ENCODE measurements at places on chromosomes 7 and 10.

DNA sequence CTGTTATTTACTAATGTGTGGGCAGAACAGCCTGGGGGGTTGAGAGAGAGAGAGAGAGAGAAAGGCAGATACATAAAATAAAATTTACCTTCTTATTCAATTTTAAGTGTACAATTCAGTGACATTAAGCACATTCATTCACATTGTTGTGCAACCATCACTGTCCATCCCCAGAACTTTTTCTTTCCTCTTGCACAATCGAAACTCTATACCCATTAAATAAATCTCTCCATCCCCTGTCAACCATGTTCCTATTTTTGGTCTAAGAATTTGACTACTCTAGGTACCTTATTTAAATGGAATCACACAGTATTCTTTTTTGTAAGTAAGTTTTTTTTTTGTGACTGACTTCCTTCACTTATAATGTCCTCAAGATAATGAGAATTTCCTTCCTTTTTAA, 181.6 kb downstream of the SND1 start:
- DNase-seq: no peak

- DNase-seq: no peak
Observed at GRCh38 chr7:77407906-77408305, 8.2 kb downstream of the GSAP start.

GRCh38 chr10:117768333-117769042, 225.9 kb downstream of the EMX2 start:
- no peak for DNase-seq

DNA sequence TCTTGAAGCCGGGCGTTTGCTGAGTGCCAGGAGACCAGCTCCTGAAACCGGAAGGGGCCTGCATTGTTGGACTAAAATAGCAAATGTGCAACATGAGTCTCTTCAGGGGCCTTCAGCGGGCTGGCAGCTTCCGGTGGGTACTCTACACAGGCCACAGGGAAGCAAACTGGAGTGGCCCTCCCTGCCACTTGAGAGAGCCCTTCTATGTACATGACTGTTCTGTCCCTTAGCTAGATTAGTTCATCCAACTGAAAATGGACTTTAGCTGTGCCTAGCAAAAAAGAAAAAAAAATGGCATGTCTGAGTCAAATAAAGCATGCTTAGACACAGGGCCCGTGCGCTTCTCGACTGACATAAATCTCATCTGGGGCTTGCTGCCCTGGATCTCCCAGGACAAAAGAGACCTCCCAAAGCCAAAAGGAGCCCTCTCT, 115.3 kb upstream of the TCF7L2 start:
- no peak for DNase-seq

GRCh38 chr10:15483215-15484075, 112.4 kb upstream of the FAM171A1 start:
- DNase-seq: no peak

DNA sequence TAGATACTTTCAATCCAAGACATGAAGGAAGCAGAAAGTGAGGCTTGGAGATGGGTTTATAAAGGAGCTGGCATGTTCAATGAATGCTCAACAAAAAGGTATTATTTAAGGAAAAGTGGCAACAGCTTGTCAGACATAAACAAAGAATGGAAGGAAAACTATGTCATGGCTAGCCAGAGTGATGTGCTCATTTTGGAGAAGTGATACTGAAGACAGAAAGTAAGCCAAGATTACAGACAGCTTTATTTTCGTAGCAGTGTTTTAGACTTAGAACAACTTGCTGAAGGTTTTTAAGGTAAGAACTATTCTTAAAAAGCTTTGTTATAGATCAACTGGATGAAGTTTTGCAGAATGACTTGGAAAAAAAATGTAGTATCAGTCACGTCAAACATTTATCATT, 160.5 kb upstream of the FERD3L start:
- no peak for DNase-seq

GRCh38 chr10:68261132-68261856, 29.4 kb upstream of the ATOH7 start:
- DNase-seq: no peak

DNA sequence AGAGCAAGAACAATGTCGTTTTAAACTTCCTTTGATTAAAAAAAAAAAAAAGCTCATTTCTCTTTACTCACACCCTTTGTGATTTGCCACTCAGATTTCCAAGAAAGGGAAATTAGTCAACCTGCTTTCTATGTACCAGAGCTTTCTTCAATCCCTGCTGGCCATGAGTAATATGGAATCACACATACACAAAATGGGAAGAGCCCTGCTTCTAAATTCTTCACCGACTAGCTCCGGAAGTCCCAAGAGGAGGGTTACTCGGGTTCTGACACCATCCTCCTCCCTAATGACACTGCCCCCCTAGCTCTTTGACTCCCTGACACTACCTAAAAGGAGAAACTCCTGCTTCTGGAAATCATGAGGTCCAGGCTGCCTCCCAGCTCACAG, 81.8 kb upstream of the SFMBT2 start:
- DNase-seq: no peak

GRCh38 chr10:62684911-62685310, 119.6 kb upstream of the ADO start:
- DNase-seq: no peak

- DNase-seq: no peak
Observed at GRCh38 chr10:123395906-123396305, 241.7 kb downstream of the BUB3 start.

DNA sequence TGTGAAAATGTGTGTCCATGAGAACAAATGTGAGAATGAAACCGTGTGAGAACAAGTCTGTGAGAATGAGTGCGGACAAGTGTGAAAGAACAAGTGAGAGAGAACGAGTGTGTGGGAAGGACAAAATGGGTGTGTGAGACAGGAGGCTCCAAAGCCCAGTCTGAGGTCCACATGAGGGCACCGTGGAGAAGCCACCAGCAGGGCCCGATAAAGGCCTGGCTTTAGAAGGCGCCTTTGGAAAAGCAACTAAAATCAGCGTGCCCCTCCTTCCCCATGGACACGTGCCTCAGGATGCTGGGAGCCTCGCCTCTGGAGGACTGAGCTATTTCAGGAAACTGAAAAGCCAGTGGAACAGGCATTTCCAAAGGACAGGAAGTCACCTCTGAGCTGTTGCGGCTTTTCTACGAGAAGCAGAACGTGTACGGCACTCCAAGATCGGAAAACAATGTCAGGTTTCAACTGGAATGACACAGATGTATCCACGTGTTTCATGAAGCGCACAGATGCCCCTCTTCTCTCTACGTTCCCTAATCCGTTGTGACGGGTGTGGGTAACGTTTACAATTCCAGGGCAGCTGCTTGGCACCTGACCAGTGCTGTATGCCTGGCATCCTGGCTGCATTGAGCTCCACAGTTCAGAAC, 46.4 kb downstream of the ESYT2 start:
- peak; percentile 31 for DNase-seq

GRCh38 chr7:79454361-79454960, 994 bp upstream of the MAGI2 start:
- no peak for DNase-seq

- no peak for DNase-seq
Observed at GRCh38 chr10:72039377-72039776, 49.0 kb downstream of the SPOCK2 start.

GRCh38 chr10:109089779-109090178, 833.5 kb downstream of the XPNPEP1 start:
- DNase-seq: no peak

GRCh38 chr10:78985973-78986818, 82.6 kb upstream of the ZMIZ1 start:
- DNase-seq: no peak

GRCh38 chr7:128666200-128666599, 5.9 kb upstream of the GARIN1A start:
- no peak for DNase-seq

DNA sequence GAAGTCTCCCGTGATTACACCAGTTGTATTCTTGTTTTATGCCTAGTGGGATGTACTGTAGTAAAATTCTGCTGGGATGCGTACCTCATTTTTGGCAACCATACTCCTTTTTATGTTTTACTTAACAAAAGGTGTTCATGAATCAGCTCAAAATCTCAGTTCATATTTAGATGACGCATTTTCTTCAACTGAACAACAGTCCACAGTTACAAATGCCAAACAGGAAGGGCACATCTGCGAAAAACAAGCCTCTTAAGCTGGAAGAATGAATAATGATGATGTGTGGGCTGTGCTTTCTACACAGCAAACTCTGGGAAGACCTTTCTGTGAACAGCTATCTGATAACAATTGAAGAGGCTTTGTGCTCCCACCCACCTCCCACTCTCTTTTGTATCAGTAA, 68.4 kb upstream of the NRBF2 start:
- no peak for DNase-seq

- DNase-seq: no peak
Observed at GRCh38 chr10:21975378-21975990, 28.0 kb downstream of the DNAJC1 start.

GRCh38 chr10:16408379-16408778, 28.4 kb upstream of the PTER start:
- DNase-seq: no peak

DNA sequence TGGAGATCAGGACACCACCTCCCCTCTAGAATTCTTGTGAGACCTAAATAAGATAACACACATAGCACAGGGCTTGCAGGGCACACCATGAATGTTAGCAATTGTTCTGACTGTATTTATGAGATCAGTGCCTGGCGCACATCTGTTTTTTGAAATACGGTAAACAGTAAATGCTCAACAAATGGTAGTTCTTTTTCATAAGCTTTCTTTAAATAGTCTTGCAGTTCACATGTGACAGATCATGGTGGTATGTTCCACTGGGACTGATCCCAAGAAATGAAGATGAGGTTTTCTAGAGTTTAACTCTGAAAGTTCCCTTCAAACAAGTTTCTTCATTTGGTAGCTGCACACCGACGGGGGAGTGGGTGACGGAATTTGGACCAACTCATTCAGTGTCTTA, 34.8 kb downstream of the CREB5 start:
- DNase-seq: no peak

DNA sequence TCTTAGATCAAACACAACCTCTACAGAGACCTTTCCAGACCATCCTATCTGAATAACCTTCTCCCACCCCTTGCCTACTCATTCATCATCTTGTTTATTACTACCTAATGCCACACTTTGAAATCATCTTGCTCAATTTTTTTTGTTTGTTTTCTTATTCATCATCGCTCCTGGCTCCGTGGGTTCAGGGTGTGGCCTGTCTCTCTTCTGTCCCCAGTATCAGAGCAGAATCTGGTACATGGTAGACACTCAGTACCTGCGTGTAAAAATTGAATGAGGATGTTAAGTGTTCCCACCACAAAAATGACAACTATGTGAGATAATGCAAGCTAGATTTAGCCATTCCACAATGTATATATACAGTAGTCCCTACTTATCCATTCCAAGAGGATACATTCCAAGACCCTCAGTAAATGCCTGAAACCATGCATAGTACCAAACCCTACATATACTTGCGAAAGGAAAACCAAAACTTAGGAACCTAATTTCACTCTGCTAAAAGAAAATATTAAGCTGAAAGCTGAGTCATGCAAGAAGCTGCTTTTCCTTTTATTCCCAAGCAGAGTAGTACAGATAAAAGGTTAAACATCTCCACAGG, 72.1 kb upstream of the SEC61G start:
- DNase-seq: no peak

DNA sequence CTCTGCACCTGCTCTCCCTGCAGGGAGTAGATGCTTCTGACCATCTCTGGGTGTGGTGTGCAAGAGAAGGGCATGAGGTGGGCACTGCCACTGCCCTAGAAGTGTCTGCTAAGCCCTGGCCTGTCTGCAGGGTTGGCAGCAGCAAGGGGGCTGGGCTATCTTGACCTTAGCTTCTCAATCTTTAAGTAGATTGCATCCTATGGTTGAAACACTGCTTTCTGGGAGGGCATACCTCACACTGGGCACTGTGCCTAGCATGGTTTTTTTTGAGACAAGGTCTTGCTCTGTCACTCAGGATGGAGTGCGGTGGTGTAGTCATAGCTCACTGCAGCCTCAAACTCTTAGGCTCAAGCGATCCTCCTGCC, 54.9 kb downstream of the CLIP2 start:
- DNase-seq: no peak

- no peak for DNase-seq
Observed at GRCh38 chr10:79142522-79143309, 74.0 kb downstream of the ZMIZ1 start.

DNA sequence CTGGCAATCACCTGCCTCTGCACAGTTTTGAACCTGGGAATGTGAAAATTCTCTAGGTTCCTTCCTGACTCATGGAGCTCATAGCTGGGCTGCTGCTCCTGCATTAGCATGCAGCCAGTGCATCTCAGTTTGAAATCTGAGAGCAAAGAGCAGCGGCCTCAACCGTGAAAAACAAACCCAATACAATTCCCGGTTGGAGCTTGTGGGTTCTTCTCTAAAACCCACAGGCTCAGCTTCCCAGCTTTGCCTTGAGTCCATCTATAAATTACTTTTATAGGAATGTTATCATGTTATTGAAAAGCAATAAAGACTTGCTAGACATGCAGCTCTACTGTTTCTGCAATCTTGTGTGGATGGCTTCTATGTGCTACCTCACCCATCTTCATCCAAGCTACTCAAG, 191.7 kb downstream of the CXCL12 start:
- no peak for DNase-seq

GRCh38 chr7:99108613-99109012, 35.3 kb downstream of the SMURF1 start:
- DNase-seq: no peak

GRCh38 chr10:128710098-128710797, 584.0 kb upstream of the MKI67 start:
- no peak for DNase-seq

GRCh38 chr7:18846765-18847215, 270.6 kb downstream of the TWIST1 start:
- DNase-seq: no peak

DNA sequence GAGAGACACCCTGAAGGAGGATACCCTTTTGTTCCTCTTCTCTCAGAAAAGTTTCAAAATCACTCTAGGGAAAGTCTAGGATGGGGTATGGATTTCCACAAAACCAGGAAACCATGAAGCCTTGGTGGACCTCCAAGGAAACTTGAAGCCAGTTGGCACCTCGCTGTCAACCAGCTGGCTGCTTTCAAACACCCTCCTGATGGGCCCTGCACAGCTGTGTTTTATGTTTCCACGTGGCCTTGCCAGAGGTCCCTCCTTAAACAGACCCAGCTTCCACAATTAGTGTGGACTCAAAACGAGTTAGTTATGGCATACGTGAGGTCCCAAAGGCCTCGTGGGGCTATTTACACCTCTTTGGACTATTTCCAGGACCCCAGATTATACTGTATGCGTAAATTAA, 5.9 kb downstream of the PPP1R3A start:
- DNase-seq: peak; percentile 35

DNA sequence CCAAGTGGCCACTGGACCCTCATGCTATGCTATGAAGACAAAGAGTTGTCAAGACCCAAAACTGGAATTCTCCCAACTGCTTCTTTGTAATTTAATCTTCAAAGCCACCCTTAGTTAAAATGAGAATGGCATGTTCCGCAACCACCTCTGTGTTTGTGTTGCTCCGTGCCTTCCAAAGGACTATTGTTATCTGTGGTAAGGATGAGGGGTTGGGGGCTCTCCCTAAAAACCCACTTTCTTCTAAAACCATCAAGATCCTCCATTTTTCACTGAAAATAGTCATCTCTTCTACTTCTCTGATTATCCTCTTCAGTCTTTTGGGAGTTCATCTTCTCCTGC, 222.1 kb upstream of the AOAH start:
- DNase-seq: no peak

GRCh38 chr7:95632609-95633008, 36.3 kb upstream of the PDK4 start:
- DNase-seq: no peak

GRCh38 chr7:106054156-106054910, 57.8 kb downstream of the SYPL1 start:
- no peak for DNase-seq
